H1 (cell line): ENCODE measurements at places on chromosomes 4 and X.

GRCh38 chr4:149884529-149885181 is 69.0 kb upstream of the IQCM start:
- DNase-seq = no peak
- no peaks in the 10 kb centered on the region for H3K4me1 ChIP-seq
- no peak overlapping the region for H3K27ac ChIP-seq
- H3K27me3 ChIP-seq = no peaks in the 10 kb centered on the region

- no peak overlapping the region for H3K4me3 ChIP-seq
- H3K27ac ChIP-seq = no peak overlapping the region
- H3K4me1 ChIP-seq = no peaks in the 10 kb centered on the region
- H3K36me3 ChIP-seq = no peaks in the 10 kb centered on the region
Observed at GRCh38 chr4:145186729-145187128, 6.3 kb upstream of the OTUD4 start.

DNA sequence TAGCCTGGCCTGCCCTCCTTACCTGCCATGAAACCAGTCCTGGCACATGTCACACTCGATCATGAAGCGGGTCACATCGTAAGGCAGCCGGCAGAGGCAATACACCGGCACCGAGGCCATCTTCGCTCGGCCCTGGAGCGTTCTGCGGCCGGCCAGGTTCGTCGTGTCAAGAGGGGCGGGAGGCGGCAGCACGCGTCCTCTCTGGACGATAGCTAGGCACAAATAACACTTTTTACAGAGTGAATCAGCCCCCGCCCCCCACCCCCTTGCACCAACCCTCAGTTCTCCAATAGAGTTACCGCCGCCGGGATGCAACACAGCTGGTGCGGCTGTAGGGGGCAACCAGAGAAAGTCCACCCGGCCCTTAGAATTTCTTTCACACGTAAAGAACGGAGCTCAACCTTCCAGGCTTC is 1.7 kb downstream of the PHF8 start:
- DNase-seq = no peak
- H3K36me3 ChIP-seq = peaks cover 27% of the 10 kb centered on the region
- no peak overlapping the region for H3K27ac ChIP-seq
- no peaks in the 10 kb centered on the region for H3K27me3 ChIP-seq
- peaks cover 3% of the 10 kb centered on the region; the same call in 1 of the 2 replicates for H3K4me1 ChIP-seq

DNA sequence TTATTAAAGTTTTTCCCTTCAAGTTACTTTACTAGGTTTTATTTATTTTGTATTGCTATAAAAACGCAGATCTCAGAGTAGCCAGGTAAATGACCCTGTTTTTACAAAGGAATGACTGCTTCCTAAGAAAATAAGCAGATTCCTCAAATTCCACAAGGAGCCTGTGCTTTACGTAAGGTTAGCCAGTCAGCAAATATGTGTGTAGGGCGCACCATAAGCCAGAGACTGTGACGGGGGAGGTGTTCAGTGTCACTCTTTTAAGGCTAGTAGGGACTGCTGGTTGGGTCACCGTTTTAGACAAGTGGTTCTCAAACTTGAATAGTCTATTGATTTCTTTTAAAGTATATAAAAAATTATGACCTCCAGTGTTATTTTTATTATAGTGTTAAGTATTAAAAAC is 119.9 kb downstream of the ANK2 start:
- H3K4me1 ChIP-seq = peaks cover 10% of the 10 kb centered on the region
- DNase-seq = no peak
- no peaks in the 10 kb centered on the region for H3K27me3 ChIP-seq
- H3K4me3 ChIP-seq = no peak overlapping the region
- H3K27ac ChIP-seq = no peak overlapping the region

DNA sequence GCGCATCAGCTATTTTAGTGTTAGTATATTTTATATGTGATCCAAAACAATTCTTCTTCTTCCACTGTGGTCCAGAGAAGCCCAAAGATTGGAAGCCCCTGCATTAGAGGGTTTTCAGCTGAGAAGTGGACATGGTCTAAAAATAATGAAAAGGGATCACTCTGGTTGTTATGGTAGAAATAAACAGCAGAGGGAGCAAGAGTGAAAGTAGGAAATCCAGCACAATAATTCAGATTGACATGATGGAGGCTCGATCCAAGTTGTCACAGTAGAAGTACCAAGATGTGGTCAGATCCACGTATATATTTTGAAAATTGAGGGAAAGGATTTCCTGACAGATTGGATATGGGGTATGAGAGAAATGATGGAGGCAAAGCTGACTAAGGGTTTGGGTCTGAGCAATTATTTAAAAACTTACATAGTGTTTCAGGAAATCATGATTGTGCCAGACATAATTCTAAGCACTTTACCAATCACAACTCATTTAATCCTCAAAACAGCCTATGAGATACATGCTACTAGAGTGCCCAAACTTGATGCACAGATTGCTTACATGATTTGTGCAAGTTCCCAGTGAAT is 17.0 kb upstream of the TMEM144 start:
- H3K36me3 ChIP-seq = no peaks in the 10 kb centered on the region
- DNase-seq = no peak
- no peak overlapping the region for H3K27ac ChIP-seq
